ENCODE measurements at places on chromosomes 13 and 19.

DNA sequence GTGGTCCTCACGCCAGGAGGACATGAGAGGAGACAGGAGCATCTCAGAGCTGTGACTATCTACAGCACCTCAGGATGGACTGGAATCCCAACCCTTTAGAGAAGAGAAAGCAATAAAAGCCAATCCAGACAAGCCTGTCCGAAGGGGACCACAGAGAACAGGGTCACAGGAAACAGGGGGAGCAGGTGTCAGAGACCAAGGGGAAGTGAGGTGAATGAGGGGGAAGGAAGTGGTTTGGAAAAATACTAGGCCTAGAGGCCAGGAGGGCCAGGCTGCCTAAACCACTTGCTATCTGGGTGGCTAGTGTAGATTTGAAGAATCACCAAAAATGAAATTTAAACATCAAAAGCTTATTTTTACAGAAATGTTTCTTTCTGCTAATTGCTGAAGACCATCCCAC lies 16.2 kb downstream of the TMTC4 start:
- DNase-seq: no peak

DNA sequence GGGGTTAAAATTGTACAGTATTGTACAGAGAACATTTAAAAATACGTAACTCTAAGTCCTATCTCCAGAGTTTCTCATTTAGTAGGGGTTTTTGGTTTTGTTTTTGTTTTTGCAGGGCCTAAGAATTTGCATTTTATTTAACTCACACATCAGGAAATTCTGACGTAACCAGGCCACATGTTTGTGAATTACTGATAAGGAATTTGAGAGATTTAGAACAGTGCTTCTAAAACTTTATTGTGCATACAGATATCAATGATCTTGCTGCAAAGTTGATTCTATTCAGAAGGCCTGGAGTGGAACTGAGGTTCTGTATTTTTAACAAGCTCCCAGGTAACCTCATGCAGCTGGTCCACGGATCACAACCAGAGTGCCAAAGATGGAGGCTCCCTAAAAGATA lies 49.3 kb downstream of the LIG4 start:
- DNase-seq: no peak

GRCh38 chr19:6767357-6768235 lies at the start of gene SH2D3A:
TSS of gene SH2D3A (minus strand) at chr19:6767435. CDS start at chr19:6763748, 3,687 bp downstream.
- no peak for DNase-seq

DNA sequence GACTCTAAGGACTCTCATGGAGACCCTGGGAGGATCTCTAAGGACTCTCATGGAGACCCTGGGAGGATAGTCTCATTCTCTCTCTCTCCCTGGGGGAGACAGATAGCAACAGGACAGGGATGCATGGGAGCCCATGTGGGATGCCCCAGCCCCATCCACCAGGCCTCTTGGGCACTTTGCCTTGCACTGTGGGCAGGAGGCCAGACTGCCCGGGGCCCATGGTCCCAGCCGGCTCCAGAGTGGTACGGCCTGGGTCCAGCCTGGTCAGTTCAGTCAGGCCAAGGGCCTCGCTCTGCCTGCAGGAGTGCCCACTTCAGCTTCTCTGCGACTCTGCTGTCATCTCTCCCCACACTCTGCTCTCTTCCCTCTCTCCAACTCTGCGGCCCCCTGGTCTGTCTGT lies 48.6 kb upstream of the SHKBP1 start:
- DNase-seq: no peak

- DNase-seq: peak; percentile 57
Observed at GRCh38 chr13:100306434-100306999, 217.6 kb downstream of the PCCA start.

GRCh38 chr19:1151037-1151724 lies 22.9 kb downstream of the SBNO2 start:
- no peak for DNase-seq

GRCh38 chr19:45781214-45782161 lies 802 bp downstream of the DMPK start:
- no peak for DNase-seq

- no peak for DNase-seq
Observed at GRCh38 chr19:2987797-2988196, 10.4 kb downstream of the TLE6 start.

GRCh38 chr13:93446238-93446637 lies 219.6 kb downstream of the GPC6 start:
- no peak for DNase-seq

DNA sequence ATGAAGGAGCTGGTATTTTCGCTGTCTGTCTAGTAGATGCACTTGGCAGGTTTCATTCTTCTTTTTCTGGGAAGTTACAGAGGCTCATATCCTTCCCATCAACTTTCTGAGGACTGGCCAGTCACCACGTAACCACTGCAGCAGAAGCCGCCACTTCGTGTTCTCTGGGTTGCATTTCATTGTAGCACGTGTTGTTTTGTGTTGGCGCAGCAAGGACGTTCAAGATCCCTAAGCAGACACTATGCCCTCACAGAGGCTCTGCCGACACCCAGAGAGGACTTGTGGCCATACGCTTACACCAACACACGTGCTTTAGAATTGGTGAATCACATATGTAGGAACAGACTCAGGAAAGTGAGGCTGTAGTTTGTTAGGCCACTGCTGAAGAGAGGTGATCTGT lies 42.2 kb upstream of the TEX29 start:
- DNase-seq: no peak

GRCh38 chr13:111184458-111185401 lies 69.6 kb downstream of the ARHGEF7 start:
- DNase-seq: no peak

GRCh38 chr13:101520672-101521071 lies 68.2 kb downstream of the ITGBL1 start:
- DNase-seq: peak; percentile 78

- DNase-seq: no peak
Observed at GRCh38 chr13:40639221-40639681, 27.2 kb downstream of the FOXO1 start.

GRCh38 chr19:5166262-5166661 lies 174.3 kb downstream of the PTPRS start:
- peak; percentile 49 for DNase-seq

GRCh38 chr19:35135389-35135909 lies 590 bp upstream of the LGI4 start:
- DNase-seq: peak; percentile 44

DNA sequence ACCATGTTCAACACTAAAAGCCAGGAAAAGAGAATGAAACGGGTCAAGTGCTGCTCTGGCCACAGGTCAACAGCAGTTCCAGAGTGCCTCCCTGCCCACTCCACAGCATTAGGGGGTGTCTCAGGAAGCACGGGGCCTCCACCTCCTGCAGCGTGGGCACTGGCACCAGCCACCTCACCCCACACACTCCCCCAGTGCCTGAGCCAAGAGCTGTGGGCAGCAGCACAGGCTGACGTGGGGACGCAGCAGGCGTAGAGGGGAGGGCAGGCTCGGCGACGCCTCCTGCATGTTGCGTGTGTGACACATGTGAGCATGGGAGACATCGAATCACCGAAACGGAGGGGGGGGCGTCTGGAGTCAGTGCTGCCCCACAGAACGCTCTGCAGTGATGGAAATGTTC lies 21.4 kb upstream of the TMEM160 start:
- DNase-seq: no peak

DNA sequence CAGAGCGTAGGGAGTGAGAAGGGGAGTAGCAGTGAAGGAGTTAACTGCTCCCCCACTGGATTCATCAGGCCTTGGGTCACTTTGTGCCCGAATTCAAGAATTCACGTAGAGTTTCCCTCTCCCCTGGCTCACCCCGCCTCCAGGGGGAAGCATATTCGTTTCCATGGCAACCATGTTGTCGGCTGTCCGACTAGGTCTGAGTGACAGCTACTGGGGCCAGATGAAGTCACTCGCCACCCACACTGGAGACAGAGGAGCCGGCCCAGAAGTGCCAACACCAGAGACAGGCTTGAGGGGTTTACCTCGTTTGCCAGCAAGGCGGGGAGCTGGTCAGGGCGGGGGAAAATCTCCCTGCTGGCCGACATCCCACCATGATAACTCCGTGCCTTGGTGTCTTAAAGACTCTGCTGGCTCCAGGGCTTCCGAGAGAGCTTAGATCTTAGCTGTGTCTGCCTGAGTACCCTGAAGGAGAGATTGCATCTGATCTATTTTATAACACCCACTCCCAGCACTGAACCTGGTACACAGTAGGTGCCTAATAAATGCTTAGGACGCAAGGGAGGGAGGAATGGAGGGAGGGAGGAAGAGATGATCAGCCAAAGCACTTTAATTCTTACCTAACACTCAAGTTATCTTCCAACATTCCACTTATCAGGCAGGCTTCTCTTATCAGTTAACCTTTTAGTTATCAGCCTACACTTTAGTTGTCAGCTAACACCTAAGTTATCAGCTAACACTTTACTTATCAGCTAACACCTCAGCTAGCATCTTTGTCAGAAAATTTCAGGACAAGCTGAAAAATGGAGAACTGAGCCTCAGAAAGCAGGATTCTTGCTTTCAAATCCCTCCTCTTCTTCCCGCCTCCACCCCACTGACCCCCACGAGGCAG lies 57.2 kb upstream of the ZNRF4 start:
- DNase-seq: no peak

- DNase-seq: no peak
Observed at GRCh38 chr19:43507880-43508279, 3.3 kb upstream of the PHLDB3 start.

DNA sequence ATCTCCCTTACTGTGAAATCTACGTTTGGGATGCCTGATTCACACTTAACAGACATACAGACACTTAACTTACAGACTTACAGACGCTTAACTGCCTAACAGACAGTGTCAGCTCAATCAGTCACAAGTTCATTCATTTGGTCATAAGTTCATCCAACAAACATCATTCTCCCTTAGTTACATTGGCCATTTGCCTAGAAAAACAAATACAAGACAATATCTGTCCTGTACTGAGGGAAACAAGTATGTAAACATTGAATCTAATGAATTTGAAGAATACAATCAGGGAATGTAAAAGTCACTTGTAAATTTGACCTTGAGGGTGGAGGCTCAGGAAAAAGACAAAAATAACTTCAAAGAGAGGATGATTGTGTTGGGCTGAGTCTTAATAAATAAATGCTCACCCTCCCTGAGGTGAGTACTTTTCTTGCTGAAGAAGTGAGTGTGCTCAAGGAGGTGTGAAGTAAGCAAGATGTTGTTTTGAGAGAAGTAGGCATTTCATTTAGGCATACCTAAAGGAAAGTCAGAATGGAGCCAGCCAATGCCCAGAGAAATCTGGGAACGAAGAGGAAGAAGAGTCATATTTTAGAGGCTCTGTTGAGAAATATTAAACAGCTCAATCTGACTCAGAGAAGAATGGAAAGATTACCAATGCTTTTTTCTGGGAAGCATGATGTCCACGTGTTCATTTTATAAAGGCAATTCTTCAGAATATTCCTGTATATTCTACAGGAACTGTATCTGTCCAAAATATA lies 958.4 kb upstream of the SLC10A2 start:
- peak; percentile 31 for DNase-seq

GRCh38 chr13:72129117-72129516 lies 262.1 kb upstream of the DACH1 start:
- no peak for DNase-seq

- DNase-seq: peak; percentile 97
Observed at GRCh38 chr13:23673354-23673753, 103.1 kb downstream of the TNFRSF19 start.

DNA sequence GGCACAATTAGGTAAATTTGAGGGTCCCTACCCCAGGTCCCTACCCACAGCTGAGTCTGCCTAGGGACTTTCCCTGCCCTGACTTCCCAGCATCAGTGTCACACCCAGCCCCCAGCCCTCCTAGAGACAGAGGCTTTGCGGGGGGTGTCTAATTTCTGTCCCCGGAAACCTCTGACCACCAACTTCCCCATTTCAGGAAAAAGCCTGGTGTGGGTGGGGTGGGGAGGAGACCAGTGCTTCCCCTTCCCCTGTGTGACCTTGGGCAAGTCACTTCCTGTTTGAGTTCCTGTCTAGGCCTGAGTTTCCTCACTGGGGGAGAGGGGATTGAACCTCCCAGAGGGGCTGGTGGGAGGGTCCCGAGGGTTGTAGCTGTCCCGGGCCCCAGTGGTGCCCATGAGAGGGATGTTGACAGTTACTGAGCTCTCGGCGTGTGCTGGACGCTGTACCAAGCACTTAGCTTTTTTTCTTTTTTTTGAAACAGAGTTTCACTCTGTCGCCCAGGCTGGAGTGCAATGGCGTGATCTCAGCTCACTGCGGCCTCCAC lies 7.9 kb downstream of the VASP start:
- DNase-seq: no peak

- no peak for DNase-seq
Observed at GRCh38 chr19:7492142-7492541, 3.3 kb upstream of the PEX11G start.

DNA sequence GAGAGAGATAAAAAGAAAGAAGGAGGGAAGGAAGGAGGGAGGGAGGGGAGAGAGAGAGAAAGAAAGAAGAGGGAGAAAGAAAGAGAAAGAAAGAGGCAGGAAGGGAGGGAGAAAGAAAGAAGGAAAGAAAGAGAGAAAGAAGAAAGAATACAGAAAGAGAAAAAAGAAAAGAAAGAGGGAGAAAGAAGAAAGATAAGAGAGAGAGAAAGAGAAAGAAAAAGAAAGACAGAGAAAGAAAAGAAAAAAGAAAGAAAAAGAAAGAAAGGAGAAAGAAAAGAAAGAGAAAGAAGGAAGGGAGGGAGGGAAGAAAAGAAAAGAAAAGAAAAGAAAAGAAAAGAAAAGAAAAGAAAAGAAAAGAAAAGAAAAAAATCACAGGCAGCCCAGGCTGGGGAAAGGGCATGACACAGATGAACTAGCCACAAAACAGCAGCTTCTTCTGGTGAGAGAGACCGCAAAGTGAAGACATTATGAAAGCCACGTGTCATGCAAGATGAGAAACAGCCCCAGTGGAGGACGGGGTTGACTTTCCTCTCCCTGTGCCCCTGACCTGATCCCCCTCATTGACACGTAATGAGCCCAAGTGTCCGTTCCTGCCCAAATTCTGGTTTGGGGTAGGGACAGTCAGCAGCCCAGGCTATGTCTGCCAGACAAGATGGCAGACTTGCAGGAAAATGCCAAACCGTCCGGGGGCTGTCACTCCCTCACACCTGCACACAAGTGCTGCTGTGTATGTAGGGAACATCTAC lies 102.1 kb downstream of the INSR start:
- no peak for DNase-seq

DNA sequence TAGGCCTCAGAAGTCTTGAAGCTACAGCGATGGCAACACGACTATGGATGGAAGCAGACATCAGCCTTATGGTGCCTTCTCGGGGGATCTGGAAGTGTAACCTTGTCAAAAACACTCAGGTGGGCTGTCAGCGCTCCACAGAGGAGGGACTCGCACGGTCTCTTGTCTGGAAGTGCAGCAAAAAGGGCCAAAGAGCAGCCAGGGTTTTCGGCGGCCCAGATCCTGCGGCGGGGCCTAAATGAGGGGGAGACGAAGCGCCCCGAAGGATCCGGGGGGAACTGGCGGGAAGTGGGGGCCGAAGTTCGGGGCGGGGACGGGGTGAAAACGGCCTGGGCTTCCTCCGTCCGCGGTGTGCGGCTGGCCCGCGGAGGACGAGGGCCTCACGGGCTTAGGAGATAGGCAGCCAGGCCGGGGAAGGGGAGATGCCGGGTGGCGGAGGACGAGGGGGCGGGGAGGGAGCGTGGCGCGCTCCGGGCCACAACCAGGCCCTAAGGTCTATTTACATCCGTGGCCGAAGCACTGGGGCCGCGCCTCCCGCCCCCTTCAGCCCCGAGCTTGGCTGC lies 637 bp downstream of the RANBP3 start:
- no peak for DNase-seq
